ENCODE measurements at places on chromosomes 6 and 20.
A peak's percentile ranks its signal among the peaks of the same experiment; 100 is the strongest.

GRCh38 chr6:148517470-148517869, 174.8 kb downstream of the SASH1 start:
- no peak for DNase-seq

DNA sequence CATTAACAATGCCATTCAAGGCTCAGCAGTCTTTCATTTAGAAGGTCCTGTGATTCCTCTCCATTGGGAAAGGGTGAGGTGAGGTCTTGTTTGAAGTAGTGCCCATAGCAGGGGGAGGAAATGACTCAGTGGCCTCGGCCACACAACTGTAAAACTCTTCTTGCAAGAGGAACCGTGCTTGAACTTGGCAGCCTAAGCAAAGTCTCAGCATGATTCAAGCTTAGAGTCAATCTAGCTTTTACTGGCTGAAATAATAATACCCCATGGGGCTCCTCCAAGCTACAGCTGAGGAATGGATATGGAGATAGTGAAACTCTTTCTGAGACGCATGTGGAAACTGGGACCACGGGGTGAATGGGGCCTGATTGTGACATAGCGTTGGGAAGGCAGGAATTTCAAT, 428.2 kb downstream of the BMP2 start:
- DNase-seq = peak; percentile 5

DNA sequence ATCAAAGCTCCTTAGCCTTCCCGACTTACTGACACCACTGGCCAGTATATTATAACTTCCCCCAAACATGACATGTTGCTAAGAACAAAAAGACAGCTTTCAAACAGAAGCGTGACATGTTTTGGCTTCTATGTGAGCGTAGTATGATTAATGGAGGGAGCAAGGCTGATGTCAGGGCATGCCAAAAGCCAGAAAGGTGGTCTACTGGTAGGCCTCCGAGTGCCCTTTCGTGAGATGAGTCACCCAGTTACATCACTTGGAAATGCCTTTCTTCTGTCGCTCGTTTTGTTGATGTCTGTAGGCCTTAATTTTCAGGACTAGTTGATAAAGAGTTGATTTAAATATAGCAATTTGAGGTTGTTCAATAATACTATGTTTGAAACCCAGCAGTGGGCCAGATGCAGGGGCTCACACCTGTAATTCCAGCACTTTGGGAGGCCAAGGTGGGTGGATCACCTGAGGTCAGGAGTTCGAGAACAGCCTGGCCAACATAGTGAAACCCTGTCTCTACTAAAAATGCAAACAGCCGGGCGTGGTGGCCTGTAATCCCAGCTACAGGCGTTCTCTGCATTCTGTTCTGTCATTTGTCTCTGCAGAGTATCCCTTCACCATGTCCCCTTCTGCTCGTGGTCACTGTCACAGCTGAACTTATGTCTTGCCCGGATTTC, 53.3 kb downstream of the CNKSR3 start:
- no peak for DNase-seq

DNA sequence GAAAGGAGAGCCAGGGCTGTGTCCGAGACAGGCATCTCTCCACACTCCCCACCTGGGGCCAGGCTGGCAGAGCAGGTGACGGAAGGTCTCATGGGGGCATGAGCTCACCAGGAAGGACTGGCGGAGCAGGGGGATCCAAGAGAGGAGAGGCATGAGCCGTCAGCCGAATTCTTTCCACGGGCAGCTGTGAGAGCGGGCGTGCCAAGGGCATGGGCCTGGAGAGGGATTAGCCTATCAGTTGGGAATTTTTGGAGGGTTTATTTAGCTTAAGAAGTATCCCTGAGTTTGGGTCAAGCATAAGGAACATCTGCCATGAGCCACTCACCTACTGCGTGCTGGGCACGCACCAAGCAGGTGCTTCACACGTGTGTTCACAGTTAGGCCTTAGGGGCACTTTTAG, 60.2 kb upstream of the ZNFX1 start:
- no peak for DNase-seq

- DNase-seq = no peak
These were observed 284.5 kb downstream of the HTR1B start for GRCh38 chr6:77178821-77179220.

DNA sequence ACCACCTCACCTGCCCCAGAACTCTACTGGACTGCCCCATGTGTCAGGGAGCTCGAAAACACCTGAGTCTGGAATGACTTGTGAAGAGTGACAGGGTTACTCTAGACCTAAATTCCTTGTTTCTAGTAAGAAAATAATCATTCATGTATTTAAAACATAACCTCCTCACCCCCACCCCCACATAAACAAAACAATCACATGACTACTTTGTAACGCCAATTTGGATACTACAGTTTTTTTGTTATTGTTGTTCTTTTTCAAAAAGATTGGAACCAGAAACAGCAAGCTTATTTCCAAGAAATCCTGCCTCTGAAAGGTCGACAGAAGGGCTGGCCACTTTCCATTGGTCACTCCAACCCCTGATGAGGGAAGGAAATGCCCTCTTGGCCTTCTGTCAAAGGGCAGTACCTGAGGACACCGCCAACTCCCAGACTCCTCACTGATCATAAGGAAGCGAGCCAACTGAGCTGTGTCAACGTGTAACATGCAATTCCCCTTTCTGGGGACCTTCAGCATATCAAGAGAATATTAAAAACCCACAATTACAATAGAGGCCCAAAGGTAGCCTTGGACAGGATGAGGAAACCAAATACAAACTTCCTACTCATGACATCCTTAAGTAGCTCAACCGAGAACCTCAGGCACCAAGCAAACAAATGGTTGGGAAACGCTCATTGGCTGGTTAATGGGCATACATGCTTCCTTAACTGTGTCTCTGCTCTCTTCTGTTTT, 2.6 kb downstream of the MCUR1 start:
- DNase-seq = no peak

GRCh38 chr6:109075934-109076333, 18.7 kb downstream of the SESN1 start:
- DNase-seq = no peak

GRCh38 chr6:4364172-4364571, 228.8 kb upstream of the ECI2 start:
- no peak for DNase-seq

- DNase-seq = no peak
These were observed 3.4 kb downstream of the MLN start for GRCh38 chr6:33800248-33800969.

Measured in RKO (cell line).